Fibroblast of skin of back (primary cell): ENCODE measurements at places on chromosomes 12 and 14.
A peak's percentile ranks its signal among the peaks of the same experiment; 100 is the strongest.

- no peak for DNase-seq
Measured at GRCh38 chr14:77864085-77864484, 64.2 kb downstream of the ADCK1 start.

- no peak for DNase-seq
Measured at GRCh38 chr14:101500061-101500460, 61.2 kb upstream of the DIO3 start.

GRCh38 chr14:35533357-35534207, at the start of gene INSM2:
Gene INSM2, plus strand, starts transcription at chr14:35534164. Its CDS starts 89 bp downstream, at chr14:35534253.
- peak; percentile 57 for DNase-seq

DNA sequence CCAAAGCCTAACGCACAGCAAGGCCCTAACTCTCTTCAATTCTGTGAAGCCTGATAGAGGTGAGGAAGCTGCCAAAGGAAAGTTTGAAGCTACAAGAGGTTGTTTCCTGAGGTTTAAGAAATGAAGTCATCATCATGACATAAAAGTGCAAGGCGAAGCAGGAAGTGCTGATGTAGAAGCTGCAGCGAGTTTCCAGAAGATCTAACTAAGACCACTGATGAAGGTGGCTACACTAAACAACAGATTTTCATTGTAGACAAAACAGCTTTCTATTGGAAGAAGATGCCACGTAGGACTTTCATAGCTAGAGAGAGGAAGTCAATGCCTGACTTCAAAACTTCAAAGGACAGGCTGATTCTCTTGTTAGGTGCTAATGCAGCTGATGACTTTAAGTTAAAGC, 385.6 kb upstream of the OR4E1 start:
- no peak for DNase-seq

DNA sequence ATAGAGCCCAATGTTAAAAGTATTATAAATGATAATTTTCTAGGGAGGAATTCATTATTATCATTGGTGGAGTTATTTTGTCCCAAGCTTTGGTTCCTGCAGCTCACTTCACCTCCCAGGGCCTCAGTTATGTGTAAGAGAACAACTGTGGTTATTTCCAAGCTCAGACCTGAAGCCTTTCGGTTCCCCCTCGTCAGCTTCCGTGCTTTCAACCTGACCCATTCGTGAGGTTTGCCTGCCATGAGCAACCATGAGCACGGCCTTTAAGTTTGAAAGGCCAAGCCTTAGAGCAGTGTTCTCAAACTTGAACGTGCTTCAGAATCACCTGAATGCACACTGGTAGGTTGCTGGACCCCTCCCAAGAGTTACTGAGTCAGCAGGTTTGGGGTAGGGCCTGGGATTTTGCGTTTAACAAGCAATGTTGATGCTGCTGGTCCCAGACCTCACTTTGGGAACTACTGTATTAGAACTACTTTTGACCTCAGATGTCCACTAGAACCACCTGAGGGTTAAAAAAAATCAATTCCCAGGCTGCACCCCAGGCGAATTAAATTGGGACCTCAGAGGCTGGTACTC, 133.0 kb upstream of the PRMT8 start:
- DNase-seq = no peak

DNA sequence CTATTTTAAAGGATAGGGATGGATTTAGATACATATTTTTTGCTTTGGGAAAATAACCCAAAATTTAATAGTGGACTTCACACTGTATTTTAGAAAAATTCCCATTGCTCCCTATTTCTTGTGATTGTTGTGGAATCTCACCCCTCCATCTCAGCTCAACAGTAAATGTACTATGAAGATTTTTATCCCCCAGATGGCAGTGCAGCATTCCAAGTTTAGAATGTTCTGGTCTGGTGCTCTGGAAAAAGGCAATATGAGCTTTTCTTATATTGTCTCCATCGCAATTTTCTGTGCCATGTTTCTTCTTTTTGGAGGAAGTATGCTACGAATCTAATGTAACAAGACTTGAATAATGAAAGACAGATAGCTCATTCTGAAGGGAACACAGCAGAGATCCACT, 471.7 kb upstream of the SYT1 start:
- peak; percentile 17 for DNase-seq

GRCh38 chr14:77139540-77140358, 1.8 kb downstream of the ZDHHC22 start:
- peak; percentile 46 for DNase-seq

GRCh38 chr12:113422030-113422885, at the start of gene SDSL:
Gene SDSL, plus strand, starts transcription at chr12:113422380. Its CDS starts 5,603 bp downstream, at chr12:113427983.
- DNase-seq = peak; percentile 88

DNA sequence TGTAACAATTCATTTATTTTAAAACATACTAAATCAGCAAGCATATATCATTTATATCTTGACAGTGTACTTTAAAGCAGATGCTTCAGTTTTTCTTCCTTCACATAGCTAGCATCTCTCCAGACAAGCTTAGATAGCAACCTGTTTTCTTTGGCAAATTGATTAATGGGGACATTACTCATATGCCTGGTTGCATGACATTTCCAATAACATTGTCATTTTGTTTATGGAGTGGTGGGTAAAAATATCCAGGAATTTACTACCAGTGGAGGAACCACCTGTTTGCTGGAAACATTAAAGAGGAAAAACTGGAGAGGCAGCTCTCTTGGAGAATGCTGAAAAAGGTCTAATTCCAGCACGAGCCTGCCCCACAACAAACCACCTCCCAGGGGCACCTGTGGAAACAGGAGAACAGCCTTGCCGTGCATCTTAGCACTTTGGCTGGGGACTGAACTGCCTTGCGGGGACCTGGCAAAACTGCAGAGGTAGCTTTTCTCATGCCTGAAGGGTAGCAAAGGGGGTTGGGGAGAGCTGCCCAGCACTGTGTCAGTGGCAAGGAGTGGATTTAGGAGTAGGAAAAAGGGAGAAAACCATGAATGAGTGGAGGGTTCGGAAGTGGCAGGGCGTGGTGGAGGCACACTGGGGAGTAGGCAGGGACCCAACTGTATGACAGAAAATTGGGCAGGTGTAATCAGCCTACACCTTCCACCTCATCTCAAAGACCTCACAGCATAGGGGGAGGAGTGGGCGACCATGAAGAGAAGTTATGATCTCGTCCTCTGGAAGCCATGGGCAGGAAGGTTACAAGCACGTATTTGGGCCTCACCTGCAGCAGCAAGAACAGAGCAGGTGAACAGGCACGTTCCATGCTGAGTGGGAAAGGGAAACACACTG, 11.7 kb upstream of the CREBL2 start:
- peak; percentile 6 for DNase-seq

DNA sequence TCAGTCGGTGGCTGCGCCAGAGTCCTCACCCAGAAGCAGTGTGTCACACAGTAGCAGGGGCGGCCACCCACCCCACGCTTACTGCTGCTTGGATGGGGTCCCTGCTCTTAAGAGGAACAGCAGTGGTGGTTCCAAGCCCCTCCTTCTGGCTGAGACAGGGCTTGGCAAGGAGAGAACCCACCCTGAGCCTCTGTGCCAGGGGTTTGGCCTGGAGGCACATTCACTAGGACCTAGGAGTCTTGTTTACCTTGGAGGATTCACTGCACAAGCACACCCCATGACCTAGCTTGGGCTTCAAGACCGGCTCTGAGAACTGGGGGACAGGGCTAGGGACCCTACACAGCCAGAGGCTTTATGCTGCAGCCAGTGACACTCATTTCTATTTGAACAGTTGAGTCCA, 78.6 kb downstream of the NT5DC3 start:
- DNase-seq = no peak

GRCh38 chr12:10652192-10652591, 21.7 kb downstream of the STYK1 start:
- no peak for DNase-seq

DNA sequence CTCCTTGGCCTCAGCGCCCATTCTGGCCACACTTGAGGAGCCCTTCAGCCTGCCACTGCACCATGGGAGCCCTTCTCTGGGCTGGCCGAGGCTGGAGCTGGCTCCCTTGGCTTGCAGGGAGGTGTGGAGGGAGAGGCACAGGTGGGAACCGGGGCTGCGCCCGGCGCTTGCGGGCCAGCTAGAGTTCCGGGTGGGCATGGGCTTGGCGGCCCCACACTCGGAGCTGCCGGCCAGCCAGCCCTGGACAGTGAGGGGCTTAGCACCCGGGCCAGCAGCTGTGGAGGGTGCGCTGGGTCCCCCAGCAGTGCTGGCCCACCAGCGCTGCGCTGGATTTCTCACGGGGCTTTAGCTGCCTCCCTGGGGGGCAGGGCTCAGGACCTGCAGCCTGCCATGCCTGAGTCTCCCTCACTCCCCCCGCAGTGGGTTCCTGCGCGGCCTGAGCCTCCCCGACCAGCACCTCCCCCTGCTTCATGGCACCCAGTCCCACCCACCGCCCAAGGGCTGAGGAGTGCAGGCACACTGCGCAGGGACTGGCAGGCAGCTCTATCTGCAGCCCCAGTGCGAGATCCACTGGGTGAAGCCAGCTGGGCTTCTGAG, 28.0 kb downstream of the TMEM117 start:
- no peak for DNase-seq

GRCh38 chr12:77163074-77164038, 98.0 kb upstream of the E2F7 start:
- peak; percentile 37 for DNase-seq

- no peak for DNase-seq
Measured at GRCh38 chr12:68945255-68945654, 12.3 kb upstream of the CPM start.

DNA sequence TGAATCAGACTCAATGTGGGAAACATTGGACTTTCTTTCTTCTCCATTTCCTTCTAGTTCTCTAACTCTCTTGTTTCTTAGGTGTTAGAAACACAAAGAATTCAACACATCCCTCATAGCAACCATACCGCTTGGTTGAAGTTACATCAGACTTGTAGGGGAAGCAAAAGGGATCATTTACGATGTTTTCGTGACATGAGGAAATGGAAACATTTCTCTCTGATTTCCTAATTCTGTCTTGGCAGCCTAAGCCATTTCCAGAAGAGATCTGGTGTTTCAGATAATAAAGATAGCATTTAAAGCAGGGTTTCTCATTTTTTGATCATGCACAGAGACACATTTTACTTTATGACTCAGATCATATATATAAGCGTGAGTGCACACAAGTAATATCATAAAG, 202.0 kb downstream of the TMEM132C start:
- DNase-seq = no peak

DNA sequence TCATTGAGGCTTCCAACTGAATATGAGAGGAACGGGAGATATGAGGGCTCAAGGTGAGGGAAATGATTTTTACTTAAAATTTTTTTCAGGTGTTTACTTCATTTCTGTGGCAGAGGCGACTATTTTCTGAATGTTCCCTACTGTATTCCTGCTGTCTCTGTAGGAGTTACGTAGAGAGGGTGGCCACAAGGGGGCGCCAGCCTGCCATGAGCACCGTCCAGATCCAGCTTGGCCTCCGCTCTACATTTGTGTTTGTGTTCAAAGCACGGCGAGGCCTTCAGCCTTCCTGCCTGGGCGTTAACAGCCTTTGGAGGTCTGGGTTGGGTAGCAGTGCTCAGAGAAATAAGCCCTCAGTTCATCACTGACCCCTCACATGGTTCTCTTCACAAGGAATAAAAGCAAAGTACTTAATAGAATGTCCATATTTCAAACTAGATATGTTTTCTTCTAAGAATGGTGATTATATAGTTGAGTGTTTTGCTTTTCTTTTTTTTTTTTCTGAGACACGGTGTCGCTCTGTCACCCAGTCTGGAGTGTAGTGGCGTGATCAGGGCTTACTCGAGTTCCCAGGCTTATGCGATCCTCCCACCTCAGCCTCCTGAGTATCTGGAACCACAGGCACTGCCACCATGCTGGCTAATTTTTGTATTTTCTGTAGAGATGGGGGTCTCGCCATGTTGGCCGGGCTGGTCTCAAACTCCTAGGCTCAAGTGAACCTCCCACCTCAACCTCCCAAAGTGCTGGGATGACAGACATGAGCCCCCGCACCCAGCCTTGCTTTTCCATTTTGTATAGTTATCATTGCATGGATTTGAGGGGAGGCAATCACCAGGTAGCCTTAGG, 22.3 kb downstream of the CKB start:
- DNase-seq = peak; percentile 75

DNA sequence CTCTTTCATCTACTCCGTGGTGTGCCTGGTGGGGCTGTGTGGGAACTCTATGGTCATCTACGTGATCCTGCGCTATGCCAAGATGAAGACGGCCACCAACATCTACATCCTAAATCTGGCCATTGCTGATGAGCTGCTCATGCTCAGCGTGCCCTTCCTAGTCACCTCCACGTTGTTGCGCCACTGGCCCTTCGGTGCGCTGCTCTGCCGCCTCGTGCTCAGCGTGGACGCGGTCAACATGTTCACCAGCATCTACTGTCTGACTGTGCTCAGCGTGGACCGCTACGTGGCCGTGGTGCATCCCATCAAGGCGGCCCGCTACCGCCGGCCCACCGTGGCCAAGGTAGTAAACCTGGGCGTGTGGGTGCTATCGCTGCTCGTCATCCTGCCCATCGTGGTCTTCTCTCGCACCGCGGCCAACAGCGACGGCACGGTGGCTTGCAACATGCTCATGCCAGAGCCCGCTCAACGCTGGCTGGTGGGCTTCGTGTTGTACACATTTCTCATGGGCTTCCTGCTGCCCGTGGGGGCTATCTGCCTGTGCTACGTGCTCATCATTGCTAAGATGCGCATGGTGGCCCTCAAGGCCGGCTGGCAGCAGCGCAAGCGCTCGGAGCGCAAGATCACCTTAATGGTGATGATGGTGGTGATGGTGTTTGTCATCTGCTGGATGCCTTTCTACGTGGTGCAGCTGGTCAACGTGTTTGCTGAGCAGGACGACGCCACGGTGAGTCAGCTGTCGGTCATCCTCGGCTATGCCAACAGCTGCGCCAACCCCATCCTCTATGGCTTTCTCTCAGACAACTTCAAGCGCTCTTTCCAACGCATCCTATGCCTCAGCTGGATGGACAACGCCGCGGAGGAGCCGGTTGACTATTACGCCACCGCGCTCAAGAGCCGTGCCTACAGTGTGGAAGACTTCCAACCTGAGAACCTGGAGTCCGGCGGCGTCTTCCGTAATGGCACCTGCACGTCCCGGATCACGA, 2.2 kb downstream of the SSTR1 start:
- peak; percentile 77 for DNase-seq

GRCh38 chr12:442235-442884, 17.4 kb upstream of the B4GALNT3 start:
- peak; percentile 50 for DNase-seq

- peak; percentile 15 for DNase-seq
Measured at GRCh38 chr14:21866479-21866878, 192.9 kb upstream of the OR4E1 start.

- DNase-seq = no peak
Measured at GRCh38 chr14:102333390-102333789, 13.8 kb downstream of the ZNF839 start.

GRCh38 chr14:95891742-95892141, 15.1 kb downstream of the TUNAR start:
- peak; percentile 78 for DNase-seq

- no peak for DNase-seq
Measured at GRCh38 chr12:82803201-82803600, 116.5 kb downstream of the TMTC2 start.

GRCh38 chr14:99718811-99719192, 34.7 kb downstream of the CYP46A1 start:
- no peak for DNase-seq

GRCh38 chr12:4164559-4165558, 108.7 kb upstream of the CCND2 start:
- peak; percentile 88 for DNase-seq

DNA sequence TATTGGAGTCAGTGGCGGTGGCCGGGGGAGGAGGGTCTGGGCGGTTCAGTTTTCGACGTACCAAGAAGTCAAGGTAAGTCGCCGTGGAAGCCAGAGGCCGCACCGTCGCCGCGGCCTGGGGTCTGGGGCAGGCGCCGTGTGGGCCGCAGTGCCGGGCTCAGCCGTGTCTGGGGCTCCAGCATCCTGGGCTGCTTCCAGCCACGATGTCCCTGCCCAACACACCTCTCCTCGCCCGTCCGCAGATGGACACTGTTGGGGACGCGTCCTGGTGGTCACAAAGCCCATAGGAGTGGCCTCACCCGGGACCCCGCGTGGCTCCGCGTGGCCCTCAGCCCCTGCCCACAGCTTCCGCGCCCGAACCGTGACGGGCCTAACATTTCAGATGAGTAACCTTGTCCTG, 59.1 kb downstream of the FBRSL1 start:
- DNase-seq = no peak
